RWPE1 (cell line): ENCODE measurements at places on chromosomes 6 and 20.

DNA sequence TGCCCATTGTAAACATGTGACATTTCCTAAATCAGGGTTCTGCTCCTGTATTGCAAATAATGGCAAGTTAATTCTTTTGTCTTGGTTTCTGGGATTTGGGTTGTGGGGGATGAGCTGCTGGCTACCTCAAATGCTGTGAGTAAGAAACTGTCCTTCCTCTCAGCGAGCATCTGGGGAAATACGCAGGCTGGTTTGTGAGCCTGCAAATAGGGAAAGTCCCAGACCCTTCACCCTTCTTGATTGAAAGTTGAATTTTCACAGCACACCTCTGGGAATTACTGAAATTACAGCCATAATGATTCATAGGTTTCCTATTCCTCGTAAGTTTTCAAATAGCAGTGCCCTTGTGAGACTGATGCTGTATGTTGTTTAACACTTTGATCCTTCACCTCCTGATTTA, 138.1 kb downstream of the TBXT start:
- DNase-seq, result no peak

DNA sequence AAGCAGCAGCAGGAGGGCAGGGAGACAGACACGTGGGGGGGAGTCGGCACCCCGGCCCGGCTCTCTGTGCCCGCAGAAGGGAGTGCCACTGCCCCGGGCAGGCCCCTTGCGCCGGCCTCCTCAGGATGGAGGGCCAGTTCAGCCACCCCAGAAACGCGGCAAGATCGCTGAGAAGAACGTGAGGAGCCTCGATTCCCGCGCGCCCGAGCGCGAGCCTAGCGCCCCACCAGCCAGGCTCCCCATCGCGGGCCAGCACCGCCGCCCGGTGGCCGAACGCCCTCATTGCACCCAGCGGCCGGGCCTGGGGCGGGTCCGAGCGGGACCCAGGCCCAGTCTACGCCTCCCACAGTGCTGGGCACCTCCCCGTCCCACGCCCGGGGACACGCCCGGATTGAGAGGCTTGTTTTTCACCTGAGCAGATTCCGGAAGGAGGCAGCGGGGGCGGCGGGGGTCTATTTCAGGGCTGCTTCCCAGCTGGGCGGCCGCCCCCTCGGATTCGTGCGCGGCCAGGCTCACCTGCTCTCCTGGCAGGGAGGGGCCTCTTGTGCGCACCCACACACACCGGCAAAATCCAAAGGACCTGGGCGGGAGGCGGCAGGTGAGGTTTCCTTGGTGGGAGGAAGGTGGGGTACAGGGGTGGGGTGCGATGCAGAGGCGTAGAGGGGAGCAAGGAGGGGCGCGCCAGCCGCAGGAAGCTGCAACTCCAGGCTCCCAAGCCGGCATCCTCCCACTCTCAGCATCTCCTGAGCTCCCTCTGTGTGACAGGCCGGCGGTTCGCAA, 9.0 kb upstream of the GRM4 start:
- DNase-seq, result peak; percentile 81

- no peak for DNase-seq
Observed at GRCh38 chr20:34070859-34071258, 41.2 kb downstream of the EIF2S2 start.

DNA sequence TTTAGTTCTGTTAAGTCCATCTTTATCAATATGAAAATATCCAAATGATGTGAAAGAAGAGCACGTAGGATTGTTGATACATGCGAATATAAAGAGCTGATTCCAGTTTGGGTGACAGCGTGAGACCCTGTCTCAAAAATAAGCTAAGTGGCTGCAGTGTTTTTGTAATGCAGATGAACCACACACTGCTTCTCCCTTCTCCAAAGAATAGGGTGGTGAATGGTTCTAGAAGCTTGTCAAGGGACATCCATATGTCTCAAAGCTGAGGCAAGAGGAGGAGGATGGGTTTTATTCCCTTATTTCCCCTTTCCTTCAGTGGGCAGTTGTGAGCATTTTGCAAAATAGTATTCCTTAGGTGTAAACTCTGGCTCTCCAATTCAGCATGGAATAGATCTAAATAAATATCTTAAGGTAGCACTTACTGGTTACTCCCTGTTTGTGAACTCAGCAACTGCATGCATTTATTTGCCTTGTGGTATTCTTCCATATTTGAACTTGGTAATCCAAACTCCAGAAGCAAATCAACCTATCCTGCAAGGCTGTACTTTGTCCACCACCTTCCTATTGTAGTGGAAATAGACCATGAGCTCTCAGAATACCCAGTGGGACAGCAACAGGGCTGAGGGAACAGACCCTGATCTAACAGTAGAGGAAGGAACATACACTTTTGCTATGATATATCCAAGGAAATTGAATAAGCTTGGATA, 38.0 kb downstream of the XRN2 start:
- no peak for DNase-seq

GRCh38 chr6:148677594-148678476, 69.0 kb upstream of the UST start:
- DNase-seq, result no peak

GRCh38 chr20:13147071-13147963, 73.8 kb upstream of the ISM1 start:
- no peak for DNase-seq

DNA sequence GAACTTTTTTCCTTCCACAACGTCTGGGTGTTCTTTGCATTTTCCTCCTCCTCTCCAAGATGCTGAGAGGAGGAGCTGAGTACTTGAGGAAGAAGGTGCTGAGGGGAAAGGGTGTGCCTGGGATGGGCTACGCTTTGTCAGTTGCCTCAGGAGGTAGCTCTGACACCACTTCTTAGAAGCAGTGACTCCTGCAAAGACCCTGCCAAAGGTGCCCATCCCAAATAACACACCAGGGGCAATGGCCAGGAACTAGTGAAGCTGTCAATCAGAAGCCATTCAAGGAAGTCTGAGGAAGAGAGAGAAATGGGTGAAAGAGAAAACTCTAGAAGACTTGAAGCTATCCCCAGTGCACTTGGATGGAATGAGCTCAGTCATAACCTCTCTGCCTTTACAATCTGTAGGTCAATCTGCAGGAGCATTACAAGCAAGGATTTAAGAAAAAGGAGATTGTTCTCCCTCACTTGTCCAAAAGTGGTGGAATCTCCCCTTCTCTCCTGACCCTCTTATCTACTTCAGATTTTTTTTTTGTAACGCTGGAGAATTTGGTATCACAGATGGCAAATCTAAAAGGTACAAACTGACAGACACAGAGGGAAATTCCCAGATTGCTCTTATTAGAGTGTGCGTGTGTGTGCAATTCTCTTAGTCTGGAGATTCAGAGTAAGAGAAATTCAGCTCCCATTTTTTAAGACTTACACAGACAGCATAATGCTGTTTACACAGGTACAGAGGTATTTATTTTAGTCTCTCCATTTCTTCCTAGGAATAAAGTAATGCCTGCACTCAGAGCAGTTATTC, 242.6 kb downstream of the GMPR start:
- no peak for DNase-seq
